ENCODE measurements at places on chromosomes 7 and 10. TPM values are rescaled to one million over a fixed set of nuclear protein-coding genes. Genes with fewer than 3 reads are reported as not detected.

GRCh38 chr10:58661336-58661735, 148.7 kb downstream of the BICC1 start:
- no peak for DNase-seq

Gene AGR3
- total RNA-seq: not detected

- peak; percentile 9 for DNase-seq
Measured at GRCh38 chr7:1939434-1940401, 269.6 kb downstream of the ELFN1 start.

Gene MYOZ1
- 805 TPM for total RNA-seq

- no peak for DNase-seq
Measured at GRCh38 chr7:75739796-75740672, 1.3 kb upstream of the HIP1 start.

DNA sequence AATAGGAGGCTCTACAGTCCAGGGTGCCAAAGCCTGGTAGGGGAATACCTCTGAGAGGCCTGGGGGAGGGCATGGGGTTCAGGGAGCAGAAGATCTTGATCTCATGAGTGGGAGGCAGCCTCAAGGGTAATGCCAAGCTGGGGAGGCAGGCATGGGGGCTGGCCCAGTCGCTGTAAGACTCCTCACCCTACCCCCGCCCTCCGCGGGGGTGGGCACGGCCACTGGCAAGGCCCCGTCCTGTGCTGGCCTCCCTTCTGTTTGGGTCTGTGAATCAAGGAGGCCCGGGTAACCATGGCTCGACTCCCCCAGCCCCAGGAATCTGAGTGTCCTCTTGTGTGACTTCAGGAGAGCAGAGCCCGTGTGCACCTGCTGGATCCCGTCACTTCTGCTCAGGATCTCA, 473.9 kb downstream of the PLXNA4 start:
- no peak for DNase-seq

Gene PRKCQ
- total RNA-seq: 17.9 TPM

Gene RELN
- total RNA-seq: 0.43 TPM

DNA sequence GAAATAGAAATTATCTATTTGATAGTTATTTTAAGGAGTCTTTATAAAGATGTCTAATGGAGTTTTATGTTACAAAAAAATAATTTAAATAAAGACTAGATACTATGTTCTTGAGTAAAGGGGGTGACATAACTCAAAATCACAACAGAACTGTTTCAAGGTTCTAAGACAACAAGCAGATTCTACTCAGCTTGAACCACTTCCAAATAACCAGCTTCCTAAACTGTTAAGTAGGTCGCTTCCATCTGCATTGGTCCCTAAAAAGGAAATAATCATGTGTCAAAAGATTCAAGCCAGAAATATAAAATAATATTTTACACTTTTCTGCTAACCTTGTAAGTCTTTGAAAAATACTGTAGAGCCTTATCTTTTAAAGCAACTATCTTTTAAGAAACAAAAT, 14.1 kb downstream of the SEM1 start:
- DNase-seq: no peak

DNA sequence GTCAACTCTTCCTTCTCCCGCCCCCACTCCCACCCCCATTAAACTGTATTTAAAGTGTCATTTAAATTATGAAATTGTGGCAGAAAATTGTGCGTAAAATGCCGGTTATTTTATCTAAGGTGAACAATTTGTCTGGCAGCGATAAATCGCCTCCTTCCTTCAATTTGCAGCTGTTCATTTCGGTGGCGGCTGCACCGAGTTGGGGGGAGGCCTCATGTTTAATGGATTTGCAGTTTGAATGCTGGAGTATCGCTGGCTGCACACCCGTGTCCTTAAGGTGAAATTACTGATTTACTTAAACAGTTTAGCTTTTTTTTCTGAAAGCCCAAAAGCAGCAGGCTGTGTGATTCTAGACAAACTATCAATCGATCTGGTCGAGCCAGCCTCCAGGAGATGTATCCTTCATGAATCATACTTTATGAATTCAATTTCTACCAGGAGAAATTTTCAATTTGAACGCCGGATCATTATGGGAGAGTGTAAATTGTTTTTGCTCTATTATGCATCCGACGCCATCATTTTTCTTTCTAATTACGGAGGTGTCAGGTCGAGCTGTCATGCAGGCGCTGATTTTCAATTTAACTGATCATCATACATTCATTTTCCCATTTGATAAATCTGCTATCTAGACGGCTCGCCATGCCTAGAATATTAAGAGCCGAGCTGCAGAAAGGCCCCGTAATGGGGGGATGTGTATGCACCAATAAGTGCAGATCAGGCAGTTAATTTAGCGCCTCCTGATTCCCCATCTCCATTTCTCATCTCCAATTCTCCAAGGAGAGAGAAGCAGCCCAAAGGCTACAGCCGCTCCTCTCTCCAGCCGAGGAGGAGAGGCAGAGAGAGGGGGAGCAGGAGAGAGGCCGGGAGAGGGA, 6.5 kb downstream of the UNCX start:
- no peak for DNase-seq

- no peak for DNase-seq
Measured at GRCh38 chr10:119535305-119535704, 7.2 kb downstream of the RGS10 start.

Gene GRID2IP
- 0.06 TPM for total RNA-seq

Gene FAM13C
- total RNA-seq: 14.3 TPM

DNA sequence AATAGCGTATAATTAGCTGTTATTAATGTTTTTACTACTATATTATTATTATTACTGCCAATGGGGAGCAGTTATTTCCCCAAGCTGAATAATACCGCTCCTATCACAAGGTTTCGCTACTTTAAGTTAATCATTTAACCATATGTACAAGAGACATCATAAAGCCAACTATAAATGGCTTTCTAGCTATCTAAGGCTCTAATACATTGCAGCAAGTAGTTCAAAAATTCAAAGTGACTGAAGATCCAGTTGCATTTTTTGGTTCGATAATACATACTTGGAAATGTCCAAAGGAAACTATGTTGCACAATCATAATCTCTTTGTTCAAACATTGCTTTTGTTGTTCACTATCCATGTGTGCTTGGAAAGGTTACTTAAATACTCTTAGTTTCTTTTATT, 952.0 kb upstream of the MBL2 start:
- DNase-seq: no peak

- no peak for DNase-seq
Measured at GRCh38 chr7:90736968-90737939, 141.1 kb downstream of the CDK14 start.

DNA sequence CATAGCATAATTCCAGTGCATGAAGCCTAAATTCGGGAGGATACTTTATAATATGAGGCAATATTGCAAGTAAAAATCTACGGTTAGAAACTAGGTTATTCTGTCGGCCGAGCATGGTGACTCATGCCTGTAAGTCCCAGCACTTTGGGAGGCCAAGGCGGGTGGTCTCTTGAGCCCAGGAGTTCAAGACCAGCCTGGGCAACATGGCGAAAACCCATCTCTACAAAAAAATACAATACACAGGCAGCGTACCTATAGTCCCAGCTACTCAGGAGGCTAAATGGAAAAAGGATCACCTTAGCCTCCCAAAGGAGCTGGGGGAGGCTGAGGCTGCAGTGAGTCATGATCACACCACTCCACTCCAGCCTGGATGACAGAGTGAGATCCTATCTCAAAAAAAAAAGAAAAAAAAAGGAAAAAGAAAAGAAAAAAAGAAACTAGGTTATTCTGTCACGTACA, 14.2 kb downstream of the SKAP2 start:
- DNase-seq: no peak

GRCh38 chr10:88647061-88647615, 17.1 kb upstream of the LIPF start:
- no peak for DNase-seq

GRCh38 chr7:5266191-5267028, 16.3 kb upstream of the SLC29A4 start:
- DNase-seq: no peak

DNA sequence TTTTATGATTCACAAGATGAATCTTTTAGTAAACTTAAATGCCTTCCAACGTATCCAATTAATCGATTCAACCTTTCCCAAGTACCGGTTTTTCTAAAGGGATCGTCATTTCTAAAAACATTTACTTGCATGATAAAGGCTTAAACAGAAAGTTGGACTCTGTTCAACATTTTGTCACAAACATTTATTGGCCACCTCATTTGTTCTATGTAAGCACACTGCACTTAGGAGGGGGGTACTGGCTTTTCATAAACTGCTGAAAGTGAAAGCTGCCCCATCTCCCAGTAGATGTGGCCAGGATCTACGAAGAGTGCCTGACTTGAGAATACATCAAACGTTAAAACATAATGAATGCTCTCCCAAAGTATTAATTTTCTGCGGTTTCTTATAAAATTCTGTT, 37.3 kb upstream of the LAMB4 start:
- no peak for DNase-seq

GRCh38 chr10:21894648-21895342, 108.7 kb downstream of the DNAJC1 start:
- DNase-seq: no peak
